HFFc6 (cell line): ENCODE measurements at places on chromosomes 13 and 19.

- no peak for DNase-seq
Observed at GRCh38 chr13:55577082-55577846, 1563.5 kb upstream of the PRR20A start.

GRCh38 chr19:34316741-34317301 lies 48.2 kb upstream of the GPI start:
- DNase-seq: peak; percentile 55

DNA sequence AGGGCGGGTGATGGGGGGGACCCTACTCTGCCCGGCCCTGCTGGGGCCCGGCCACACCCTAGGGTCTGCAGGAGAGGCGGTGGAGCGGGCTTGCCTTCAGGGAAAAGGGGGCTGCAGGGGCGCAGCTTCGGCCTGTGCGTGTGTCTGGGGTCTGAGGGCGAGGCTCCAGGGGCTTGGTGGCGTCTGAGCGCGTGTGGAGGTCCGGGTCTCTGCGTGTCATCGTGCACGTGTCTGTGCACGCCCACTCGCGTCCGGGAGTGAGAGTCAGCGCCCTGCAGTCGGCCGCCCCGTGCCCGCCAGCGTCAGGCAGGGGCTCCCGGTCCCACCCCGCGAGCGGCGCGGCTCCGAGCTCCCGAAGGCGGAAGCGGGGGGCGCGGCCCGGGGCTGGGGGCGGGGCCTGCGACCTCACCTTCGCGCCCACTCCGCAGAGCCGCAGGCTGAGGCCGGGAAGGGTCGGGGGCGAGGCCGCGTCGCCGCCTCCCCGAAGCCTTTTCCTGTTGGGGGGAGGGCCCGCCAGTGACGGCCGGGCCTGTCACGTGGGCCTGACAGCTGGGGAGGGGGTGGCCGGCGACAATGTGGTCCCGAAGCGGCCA lies at the start of gene ARHGAP45:
Gene ARHGAP45, plus strand, starts transcription at position 420 of the 593 bp plus-strand sequence. CDS start 239 bp downstream, outside the sequence.
- DNase-seq: no peak

- no peak for DNase-seq
Observed at GRCh38 chr19:39238209-39238608, 6.6 kb downstream of the IFNL3 start.

DNA sequence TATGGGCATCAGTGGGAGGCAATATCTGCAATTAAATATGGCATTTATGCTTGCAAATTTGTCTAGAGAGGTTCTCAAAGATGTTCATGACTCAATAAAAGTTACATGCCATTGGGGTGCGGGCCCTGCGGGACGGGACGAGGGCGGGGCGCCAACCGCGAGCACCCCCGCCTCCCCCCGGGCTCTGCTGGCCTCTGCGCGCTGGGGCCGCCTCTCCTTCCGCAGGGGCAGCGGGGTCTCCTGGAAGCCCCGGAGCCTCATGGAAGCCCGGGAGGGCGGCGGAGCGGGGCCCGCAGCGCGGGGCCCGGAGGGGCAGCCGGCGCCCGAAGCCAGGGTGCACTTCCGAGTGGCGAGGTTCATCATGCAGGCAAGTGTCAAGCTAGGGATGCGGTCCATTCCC lies 179.2 kb downstream of the TPTE2 start:
- no peak for DNase-seq

DNA sequence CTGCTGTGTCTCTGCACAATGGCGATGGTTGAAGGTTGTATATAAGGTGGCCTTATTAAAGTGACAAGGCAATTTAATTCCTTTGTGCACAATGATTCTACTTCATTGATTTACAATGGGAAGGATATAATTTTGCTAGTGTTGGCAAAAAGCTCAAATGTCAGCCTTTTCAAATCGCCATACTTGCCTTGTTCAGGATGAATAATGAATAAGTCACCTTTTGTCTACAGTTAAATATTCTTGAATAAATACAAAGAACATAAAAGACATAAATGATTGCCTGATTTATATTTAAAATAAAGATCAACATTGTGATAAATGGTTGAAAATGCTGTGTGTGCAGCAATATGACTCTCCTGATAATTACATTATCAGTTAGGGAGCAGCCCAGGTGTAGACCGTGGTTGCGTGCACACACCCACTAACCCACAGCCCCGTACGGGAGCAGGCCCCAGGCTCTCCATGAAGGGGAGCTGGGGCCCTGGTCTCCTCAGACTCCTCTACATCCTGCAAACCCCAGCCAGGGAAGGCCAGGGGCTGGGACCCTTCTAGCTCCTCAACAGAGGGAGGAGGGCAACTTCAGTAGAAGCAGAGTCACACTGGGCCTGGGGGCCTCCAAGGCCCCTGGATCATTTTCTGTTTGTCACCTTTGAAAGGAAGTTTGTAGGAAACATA lies 64.9 kb downstream of the TEX29 start:
- DNase-seq: no peak

- peak; percentile 39 for DNase-seq
Observed at GRCh38 chr19:33348301-33349010, 25.1 kb upstream of the CEBPG start.

GRCh38 chr19:16085115-16085514 lies 8.8 kb downstream of the TPM4 start:
- peak; percentile 39 for DNase-seq

- no peak for DNase-seq
Observed at GRCh38 chr13:110352735-110353134, 45.7 kb downstream of the COL4A2 start.

DNA sequence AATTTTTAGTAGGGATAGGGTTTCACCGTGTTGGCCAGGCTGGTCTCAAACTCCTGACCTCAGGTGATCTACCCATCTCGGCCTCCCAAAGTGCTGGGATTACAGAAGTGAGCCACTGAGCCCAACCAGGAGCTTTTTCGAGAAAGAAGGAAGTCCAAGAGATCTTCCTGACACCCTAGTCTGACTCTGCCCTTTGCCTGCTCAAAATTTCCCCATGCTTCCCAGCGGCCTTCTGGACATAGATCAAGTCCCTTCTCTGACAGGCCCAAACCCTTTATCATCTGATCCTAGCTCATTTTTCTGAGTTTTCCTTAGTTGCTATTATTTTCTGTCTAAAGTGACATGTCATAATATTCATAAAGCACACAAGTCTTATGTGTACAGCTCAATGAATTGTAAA lies 1.5 kb upstream of the BAX start:
- DNase-seq: no peak

GRCh38 chr13:79423340-79423739 lies 17.3 kb upstream of the RBM26 start:
- no peak for DNase-seq

DNA sequence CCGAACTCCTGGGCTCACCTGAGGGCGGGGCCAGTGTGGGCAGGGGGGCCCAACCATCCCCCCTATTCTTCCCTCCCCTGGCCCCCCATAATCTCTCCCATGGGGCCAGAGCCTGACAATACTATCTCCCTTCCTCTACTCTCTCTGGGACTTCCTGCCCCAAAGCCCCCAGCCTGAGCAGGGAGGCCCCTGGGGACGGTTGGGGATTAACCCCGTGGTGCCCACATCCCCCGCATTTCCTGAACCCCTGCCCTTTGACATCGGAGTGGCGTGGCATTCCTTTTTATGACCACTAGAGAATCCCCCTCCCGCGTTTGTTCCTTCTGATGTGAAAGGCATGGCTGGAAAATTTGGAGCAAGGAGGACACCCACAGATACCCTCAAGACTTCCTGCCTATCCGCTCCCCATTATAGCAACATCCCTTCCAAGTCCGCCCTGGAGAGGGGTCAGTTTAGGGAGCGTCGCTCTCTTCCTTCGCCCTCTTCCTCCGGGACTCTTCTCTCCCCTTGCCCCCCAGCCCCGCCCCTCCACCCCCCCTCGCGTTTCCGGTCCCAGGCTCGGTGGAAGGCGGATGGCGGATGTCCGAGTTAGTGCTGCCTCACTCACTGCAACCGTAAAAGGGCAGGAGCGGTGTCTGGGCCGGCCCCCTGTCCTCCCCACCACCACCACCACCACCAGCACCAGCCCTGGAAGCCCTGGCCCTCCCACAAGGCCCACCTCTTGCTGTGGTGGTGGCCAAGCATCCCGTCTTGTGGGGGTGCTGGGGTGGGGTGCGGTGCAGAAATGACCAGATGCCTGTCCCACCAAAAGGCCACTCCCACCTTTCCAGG lies 1.8 kb downstream of the VASP start:
- DNase-seq: peak; percentile 57

DNA sequence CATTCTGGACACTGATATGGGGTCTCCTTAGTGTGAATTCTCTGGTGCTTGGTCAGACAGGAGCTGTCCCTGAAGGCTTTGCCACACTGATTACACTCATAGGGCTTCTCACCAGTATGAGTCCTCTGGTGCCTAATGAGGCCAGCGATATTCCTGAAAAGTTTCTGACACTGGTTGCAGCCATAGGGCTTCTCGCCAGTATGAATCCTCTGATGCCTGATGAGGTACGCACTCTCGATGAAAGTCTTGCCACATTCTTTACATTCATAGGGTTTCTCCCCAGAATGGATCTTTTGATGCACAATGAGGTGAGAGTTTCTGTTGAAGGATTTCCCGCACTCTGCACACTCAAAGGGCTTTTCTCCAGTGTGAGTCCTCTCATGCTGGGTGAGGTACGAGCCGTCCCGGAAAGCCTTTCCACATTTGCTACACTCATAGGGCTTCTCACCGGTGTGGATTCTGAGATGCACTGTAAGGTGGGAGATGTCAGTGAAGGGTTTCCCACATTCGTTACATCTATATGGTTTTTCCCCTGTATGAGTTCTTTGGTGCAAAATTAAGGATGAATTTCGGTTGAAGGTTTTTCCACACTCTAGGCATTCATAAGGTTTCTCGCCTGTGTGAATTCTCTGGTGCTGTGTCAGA lies 22.4 kb downstream of the ZNF329 start:
- DNase-seq: no peak

DNA sequence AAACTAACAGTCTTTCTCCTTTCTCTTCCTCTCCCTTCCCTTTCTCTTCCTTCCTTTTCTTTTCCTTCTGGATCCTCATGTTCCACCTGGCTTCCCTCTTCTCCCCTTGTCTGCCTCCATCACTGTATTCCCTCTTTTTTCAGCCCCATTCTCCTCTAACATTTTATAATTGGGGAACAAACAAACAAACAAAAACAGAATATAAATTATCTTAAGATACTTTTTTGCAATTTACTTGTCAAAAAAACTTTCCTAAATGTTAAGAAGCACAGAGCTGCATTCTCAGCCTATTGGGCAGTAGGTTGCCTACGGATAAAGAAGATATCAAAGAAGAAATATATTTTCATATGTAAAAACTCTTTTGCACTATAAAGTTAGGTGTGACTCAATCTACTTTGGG lies 1382.2 kb upstream of the MIR17HG start:
- DNase-seq: no peak

DNA sequence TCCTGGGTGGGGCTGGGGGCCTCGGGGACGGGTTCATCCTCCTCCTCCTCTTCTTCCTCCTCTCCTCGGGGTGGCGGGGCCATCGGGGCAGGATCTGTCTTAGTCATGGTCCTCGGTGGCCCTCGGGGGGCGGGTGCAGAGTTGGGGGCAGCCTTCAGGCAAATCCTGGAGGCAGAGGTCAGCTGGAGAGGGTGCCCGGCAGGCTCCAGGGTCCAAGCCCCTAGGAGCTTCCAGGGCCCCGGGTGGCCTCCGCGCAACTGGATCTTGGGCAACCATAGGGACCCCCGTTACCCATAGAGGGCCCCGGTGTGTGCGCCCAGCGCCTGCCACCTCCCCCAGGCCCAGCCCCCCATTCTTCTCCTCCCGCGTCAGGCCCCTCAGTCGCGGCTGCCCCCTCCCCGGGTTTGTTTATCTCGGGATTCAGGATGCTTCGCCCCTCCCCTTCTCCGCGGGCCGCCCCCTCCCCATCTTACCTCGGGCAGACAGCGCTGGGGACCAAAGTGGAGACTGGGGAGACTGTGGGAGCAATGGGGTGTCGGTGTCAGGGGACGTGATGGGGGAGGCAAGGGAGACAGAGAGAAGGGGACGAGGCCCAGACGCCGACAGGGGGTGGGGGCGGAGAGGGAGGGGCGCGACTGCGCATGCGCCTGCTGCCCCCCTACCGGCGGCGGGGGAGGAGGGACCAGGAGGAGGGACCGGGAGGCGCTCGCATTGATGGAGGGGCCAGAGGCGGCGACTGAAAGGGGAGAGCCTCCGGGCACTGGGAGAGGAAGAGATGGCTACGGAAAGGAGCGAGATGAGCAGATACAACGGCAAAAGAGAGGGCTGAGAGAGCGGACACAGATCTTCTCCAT lies at the start of gene CLIP3:
Gene CLIP3, minus strand, starts transcription at position 623 of the 854 bp plus-strand sequence. Its CDS starts 516 bp downstream, at position 107.
- DNase-seq: peak; percentile 44

- DNase-seq: peak; percentile 78
Observed at GRCh38 chr19:10289167-10289835, 451 bp upstream of the ICAM5 start.

DNA sequence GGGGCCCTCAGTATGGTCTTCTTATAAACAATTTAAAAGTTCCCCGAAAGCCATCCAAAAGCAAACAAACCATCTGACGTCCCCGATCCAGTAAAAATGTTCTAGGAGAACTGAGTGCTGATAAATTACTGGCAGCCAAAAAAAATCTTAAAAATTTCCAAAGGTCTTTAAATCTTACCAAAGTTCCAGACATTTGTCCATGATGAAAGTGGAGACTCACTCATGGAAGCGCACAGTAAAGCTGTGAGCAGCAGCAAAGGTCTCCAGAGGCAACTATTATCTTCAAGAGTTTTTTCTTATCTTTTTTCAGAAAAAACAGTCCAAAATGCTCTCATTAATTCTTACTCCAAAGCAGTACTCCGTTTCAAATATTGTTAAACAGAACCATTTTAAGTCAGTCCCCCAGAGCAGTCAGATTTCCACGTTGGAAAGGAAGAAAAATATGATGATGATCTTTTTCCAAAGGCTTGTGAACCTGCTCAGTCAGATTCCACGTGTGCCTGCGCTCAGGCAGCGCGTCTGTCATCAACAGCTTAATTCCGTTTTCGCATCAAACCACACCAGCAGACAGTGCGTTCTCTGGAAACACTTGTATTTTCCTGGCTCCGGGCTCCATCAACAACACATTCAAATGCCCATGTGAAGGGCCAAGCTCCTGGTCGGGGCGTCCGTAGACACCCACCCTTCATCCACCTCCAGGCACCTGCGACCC lies 85.4 kb downstream of the COL4A1 start:
- no peak for DNase-seq

- DNase-seq: peak; percentile 56
Observed at GRCh38 chr13:45492538-45492937, 27.8 kb downstream of the COG3 start.

GRCh38 chr13:102286326-102286725 lies 115.5 kb downstream of the FGF14 start:
- no peak for DNase-seq

GRCh38 chr13:30905932-30906383 lies at the start of gene MEDAG:
Gene MEDAG (plus strand): TSS chr13:30906271. CDS start chr13:30906516, 245 bp downstream.
- no peak for DNase-seq

DNA sequence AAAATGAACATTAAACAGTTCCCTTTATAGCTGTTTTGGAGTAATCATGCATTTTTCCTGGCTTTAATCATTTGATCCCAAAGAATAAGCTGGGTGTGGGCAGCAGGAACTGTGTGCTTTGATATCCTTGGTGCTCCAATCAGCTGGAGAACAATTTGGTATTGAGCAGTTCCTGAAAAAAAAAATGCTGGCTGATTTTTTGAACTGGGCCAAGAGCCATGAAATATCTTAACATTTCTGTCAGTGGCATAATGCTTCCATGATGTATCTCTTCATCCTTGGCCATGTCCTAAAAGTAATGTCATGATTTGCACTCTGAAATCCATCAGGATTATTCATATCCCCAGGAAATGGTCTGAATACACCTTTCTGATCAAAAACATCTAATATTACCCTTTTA lies 134.7 kb downstream of the LHFPL6 start:
- no peak for DNase-seq
